ENCODE measurements at places on chromosomes 12 and 14.

DNA sequence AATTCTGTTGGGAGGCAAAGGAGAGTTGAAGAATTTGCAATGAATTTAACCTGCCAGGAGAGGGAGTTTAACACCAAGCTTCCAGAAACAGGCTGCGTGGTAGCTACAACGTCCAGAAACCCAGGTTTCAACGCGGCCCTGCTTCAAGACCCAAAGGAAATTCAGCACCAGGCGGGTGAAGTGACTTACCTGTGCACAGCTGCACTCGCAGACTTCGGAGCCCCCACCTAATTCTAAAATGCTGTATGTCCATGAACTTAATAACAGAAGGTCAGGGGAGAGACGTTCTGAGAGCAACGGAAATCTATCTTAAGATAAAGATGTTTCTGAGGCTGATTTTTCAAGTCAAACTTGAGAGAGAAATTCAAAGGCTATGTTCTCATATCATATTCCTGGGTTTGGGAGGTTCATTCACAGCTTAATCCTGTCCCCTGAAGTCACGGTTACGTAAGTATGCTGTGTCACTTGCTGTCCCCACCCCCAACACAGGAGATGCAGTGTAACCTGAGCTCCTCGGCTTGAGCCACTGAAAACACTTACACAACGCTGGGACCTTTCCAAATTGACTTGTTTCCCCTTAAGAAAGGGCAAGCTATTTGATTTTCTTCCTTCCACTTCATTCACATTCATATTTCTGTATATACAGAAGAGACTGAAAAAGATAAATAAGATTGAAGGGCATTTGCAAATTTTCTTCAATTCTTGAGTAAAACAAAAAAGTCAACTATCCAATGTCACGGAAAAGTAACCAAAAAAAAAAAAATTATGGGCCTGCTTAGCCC lies 22.7 kb downstream of the CLIP1 start:
- peak; percentile 28 for DNase-seq

DNA sequence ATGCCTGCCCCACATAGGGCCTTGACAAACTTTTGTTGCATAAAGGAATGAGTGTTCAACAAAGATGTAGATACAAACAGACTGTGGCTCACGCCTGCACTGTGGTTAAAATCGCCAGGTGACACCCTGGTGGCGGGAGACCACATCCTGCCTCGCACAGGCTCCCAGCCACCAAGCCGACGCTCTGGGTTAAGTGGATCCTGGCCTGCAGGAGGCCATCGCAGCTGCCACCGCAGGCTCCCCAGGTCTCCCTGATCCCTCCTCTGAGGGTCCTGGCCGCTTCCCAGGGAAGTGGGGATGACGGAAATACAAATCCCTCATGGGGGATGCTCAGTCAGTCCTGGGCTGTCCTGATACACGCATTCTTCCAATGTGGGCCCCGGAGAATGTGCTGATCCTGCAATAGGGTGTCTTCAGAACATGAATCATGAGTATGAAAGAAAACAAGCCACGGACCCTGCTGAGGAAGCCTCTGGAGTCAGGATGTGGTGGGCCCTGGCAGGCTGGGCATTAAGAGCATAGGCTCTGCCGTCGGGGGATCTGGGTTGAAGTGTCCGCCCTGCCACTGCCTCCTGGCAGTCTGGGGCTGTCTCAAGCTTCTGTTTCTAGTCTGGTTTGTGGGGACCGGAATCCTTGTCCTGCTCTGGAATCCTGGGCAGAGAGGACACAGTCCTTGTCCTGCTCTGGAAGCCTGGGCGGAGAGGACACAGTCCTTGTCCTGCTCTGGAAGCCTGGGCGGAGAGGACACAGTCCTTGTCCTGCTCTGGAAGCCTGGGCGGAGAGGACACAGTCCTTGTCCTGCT lies 53.5 kb upstream of the BEGAIN start:
- no peak for DNase-seq

DNA sequence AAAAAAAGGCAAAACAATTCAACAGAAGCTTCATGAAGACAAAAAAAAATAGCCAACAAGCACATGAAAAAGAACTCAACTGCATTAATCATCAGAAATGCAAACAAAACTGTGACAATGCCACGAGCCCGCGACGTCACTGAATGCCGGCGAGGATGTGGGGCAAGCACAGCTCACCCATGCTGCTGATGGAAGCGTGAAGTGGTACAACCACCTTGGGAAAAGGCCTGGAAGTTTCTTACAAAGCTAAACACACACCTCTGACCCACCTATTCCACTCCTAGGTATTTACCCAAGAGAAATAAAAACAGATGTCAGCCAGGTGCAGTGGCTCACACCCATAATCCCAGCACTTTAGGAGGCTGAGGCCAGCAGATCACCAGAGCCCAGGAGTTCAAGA lies 10.5 kb downstream of the BTBD6 start:
- DNase-seq = no peak

- DNase-seq = no peak
These were observed 64.4 kb downstream of the C12orf42 start for GRCh38 chr12:103431387-103431786.

DNA sequence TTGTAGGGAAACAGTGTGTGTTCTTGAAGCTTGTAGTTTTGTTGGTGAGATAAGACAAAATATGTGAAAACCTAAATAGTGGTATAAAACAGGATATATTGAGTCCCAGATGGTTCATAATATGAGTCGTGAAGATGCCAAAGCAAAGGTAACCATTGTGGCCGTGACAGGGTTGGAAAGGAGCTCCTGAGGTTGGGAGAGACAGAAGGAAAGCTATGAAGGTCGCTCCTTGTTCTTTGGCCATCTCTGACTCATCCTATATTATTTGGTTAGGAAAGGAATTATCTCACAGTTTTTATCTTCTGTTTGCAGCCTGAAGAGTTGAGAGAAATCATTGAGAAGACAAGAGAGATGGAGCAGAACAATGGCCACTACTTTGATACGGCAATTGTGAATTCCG lies 27.1 kb downstream of the ATP6V1D start:
- no peak for DNase-seq

DNA sequence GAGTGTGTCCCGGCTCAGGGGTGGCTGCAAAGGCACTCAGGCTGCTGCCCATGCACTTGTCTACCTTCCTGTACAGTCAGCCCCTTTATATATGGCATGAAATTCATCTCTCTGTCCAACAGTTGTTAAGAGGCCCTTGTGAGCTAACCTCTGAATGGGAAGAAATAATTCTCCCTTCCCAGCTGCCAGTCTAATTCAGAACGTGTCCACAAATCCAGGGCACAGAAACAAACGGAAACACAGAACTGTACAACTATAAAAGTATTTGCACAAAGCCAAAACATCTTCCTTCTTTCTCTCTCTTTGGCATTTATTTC lies 849 bp downstream of the KRT5 start:
- DNase-seq = no peak

GRCh38 chr12:68317047-68317667 lies 15.0 kb downstream of the MDM1 start:
- no peak for DNase-seq

DNA sequence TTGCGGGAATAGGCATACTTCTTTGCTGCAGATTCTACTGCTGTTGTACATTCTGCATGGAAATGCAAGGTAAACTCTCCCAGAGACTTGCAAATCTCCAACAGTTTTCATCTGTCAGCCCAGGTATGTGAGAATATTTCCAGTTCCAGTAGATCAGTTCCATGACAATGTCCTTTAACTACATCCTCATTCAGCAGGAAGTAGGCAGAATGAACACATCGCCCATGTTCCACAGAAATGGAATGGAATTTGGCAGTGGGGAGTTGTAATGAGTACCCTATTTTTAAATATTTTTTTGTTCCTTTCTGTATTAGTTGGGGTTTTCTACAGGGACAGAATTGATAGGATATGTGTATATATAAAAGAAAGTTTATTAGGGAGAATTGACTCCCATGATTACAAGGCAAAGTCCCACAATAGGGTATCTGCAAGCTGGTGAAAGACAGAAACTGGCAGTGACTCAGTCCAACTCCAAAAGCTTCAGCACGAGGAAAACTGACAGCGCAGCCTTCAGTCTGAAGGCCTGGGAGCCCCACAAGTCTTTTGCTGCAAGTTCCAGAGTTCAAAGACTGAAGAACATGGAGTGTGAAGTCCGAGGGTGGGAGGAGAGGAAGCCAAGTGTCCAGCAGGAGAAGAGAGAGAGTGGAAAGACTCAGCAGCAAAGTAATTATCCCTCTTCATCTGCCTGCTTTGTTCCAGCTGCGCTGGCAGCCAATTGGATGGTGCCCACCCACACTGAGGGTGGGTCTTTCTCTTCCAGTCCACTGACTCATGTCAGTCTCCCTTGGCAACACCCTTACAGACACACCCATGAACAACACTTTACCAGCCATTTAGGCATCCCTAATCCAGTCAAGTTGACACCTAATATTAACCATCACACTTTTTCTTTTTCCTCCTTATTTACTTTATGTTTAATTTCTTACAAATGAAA lies 110.4 kb upstream of the SCAF11 start:
- no peak for DNase-seq

- DNase-seq = no peak
These were observed 228.6 kb downstream of the DPF3 start for GRCh38 chr14:72665259-72665658.

GRCh38 chr14:81402123-81402495 lies 2.0 kb upstream of the STON2 start:
- no peak for DNase-seq

GRCh38 chr14:69705706-69706105 lies 61.2 kb upstream of the SRSF5 start:
- no peak for DNase-seq

DNA sequence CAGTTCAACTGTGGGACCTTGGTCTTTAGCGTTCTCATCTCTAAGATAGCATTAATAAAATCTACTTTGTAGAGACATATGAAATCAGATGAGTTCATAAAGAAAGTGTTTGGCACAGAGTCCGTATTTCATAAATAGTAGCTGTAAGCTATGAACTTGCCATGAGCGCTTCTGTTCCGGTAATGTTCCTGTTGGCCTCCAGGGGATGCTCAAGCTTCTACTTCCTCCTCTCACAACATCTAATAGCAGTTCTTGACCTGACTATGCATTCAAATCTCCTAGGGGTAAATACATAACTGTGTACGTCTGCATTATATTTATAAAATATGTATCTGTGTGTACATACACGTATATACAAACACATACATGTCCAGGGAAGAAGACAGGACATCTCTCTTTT lies 288.2 kb upstream of the TMPO start:
- DNase-seq = no peak

DNA sequence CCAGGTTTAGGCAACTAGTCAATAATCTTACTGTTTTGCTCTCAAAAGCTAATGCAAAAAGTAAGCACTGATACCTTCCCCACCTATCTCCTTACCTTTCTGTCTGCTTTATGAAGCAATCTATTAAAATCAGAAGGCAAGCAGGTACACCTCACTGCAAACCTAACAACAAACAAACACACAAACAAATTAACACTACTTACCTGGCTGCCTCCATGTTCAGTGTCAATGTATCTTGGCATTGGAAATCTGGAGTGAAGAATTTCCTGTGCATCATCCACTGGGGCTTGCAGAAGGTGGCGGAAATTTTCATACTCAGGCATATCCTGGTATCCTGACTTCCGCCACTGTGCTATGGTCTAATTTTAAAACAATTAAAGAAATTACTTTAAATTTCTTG lies 62.5 kb downstream of the SEC23A start:
- DNase-seq = no peak

DNA sequence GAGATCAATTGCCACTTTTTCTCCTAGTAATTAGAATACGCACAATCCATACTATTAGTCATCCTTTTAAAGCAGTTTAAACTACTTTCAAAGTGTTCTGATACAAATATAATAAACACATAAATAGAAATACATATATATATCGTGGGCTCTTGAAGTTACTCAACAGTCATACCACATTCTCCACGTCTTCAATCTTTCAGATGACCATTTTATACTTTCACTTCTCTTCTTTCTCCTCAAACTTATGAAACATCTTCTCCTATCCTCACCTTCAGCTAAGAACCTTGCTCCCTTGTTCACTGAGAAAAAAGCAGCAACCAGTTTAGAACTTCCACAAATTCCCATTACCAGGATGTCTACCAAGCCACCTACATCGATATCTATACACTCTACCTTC lies 19.2 kb downstream of the CEP290 start:
- no peak for DNase-seq

- DNase-seq = no peak
These were observed 54.7 kb upstream of the OTOGL start for GRCh38 chr12:80044694-80045046.

- peak; percentile 55 for DNase-seq
These were observed 12.1 kb downstream of the ZFHX2 start for GRCh38 chr14:23539248-23540140.

- peak; percentile 8 for DNase-seq
These were observed 27.1 kb upstream of the PCNX4 start for GRCh38 chr14:60064491-60065072.

DNA sequence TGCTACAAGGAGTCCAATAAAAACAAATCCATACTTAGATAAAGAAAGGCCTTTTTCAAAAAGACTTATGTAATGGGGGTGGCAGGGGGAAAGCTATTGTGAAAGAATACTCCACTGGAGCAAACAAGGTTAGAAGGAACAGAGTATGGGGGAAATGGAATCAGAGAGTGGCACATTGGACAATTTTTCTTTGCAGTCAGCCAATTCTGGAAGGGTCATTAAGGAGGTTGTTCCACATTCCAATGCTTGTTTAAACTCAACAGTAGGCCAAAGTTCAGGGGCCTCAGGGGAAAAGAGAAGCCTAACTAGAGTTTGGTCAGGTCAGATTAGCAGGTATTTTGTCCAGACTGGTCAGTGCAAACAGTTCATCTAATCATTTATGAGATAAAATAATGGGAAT lies 105.2 kb upstream of the RESF1 start:
- no peak for DNase-seq

- peak; percentile 84 for DNase-seq
These were observed 723 bp downstream of the NFATC4 start for GRCh38 chr14:24368562-24369252.

DNA sequence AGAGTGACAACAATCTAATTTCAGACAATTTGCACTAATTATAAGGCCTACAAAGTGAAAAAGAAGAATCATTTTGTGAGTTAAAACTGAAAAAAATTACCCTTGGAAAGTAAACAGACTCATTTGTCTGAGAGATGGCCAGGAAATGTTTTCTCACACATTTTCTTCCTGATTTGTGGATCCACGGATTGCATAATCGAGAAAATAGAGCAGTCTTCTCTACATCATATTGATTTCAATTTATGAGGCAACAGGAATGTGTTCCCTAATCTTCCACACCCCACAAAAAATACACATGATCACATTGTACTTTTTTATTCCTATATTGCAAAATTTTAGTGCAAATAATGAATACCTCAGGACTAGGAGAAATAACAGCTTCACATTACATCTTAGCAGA lies 160.8 kb downstream of the CCER1 start:
- DNase-seq = no peak

- no peak for DNase-seq
These were observed 1.1 kb downstream of the PPFIBP1 start for GRCh38 chr12:27524839-27525753.

DNA sequence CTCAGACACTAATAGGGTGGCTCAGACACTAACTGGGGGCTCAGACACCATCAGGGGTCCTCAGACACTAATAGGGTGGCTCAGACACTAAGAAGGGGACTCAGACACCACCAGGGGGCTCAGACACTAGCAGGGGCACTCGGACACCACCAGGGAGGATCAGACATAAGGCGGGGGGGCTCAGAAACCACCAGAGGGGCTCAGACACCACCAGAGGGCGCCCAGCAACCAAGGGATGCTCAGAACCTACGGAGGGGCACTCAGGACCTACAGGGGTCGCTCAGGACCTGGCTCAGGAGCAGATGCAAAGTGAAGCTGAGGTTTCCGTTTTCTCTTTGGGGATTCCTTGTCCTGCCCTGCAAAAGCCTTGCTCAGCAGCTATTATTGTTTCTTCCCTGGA lies 448.5 kb downstream of the TMEM121 start:
- no peak for DNase-seq
